ENCODE measurements at places on chromosomes 7 and 10.

GRCh38 chr7:131090886-131091692 is 236.6 kb upstream of the MKLN1 start:
- DNase-seq, result no peak

DNA sequence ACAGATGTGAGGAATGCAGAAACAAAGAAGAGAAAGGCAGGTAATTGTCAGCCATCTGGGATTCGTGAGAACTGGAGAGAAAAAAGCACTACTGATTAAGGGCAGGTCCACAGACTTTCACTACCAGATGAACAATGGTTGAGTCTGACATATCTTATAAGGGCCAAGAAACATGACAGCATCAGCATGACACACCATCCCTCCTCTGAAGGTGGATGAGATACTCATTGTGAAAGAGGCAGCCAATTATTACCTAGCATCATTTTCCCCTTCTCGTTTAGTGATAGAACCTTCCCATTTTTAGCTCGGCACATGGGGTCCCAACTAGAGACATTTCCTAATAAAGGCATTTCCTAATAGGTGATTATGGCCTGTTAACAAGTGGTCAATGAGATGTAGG is 19.2 kb upstream of the MET start:
- no peak for DNase-seq

DNA sequence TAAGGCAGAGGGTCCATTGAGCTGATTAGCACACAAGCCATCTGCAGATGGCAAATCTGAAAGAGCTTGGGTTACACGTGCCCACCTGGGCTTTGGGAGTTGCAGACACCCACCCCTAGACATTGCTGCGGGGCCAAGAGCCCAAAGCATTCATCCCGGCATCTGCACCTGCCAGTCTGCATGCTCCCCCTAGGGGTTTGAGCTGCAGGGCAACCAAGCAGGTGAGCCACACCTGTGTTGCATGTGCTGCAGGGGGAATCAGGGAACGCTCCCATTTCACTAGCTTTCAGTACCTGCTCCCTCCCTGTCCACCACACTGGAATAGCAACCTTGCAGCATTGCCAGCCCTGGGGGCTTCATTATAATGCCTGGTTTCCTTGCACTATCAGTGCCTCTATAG is 21.1 kb downstream of the C7orf33 start:
- DNase-seq, result no peak

GRCh38 chr10:71266147-71266917 is 52.7 kb upstream of the SLC29A3 start:
- peak; percentile 74 for DNase-seq

GRCh38 chr10:114343623-114344505 is 60.4 kb downstream of the AFAP1L2 start:
- DNase-seq, result no peak

GRCh38 chr7:137760111-137760510 is 86.7 kb downstream of the DGKI start:
- no peak for DNase-seq

DNA sequence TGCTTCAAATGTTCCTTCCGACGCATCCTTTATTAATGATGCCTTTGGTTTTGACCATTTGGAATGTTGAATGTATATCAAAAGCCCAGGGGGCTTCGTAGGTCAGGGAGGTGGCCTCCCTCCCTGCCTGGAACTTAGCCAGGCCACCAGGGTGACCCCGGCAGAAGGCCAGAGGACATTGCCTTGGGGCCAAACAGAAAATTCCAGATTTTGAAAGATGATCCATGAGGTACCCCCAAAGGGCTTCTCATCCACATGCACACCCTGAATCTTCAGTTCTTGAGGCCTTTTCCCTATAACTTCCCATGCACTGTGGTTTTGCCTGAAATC is 171.7 kb downstream of the ADAM12 start:
- DNase-seq, result no peak

- DNase-seq, result no peak
Observed at GRCh38 chr10:26508016-26508415, 69.9 kb downstream of the APBB1IP start.

DNA sequence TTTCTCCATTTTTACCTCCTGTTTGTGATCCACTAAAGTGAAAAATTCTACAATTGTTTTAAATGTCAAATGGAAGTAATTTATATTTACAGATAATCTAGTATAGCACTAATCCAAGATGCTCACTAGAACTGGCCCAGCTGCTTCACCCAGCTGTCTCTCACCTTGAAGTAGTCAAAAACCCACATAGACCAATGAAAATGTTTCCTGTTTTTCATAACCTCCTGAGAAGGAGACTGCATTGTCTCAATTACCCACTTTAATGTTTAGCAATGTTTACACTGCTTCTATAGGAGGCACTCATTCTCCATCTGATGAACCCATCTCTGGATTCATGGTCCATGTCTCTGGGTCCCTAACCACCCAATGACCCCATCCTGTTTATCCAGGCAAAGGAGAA is 56.1 kb upstream of the ADO start:
- DNase-seq, result no peak

- DNase-seq, result no peak
Observed at GRCh38 chr10:17838080-17838648, 29.0 kb downstream of the MRC1 start.

DNA sequence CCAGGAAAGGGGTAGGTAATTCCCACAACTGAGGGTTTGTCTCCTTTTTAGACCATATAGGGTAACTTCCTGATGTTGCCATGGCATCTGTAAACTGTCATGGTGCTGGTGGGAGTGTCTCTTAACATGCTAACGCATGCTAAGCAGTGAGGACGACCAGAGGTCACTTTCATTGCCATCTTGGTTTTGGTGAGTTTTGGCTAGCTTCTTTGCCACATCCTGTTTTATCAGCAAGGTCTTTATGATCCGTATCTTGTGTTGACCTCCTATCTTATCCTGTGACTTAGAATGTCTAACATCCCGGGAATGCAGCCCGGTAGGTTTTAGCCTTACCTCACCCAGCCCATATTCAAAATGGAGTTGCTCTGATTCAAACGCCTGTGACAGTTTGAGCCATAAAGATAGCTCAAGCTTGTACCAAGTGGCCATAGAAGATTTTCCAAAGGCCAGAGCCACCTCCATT is 176.0 kb upstream of the NAMPT start:
- no peak for DNase-seq

DNA sequence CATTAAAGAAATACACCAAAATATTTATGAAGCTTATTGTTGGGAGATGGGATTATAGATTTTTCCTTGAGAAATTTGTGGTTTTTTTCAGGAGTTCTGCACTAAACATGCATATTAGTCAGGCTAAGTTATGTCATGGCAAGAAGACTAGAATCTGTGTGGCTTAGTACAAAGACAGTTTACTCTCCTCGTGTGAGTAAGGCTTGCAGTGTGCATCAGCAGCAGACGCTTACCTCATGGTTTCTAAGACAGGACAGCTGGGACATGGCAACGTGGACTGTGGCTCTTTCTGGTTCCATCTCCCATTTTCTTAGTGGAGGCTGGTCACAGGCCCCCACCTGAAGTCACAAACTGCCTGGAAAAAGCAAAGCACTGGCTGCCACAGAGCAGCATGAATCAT is 429.6 kb upstream of the VSTM2A start:
- no peak for DNase-seq

DNA sequence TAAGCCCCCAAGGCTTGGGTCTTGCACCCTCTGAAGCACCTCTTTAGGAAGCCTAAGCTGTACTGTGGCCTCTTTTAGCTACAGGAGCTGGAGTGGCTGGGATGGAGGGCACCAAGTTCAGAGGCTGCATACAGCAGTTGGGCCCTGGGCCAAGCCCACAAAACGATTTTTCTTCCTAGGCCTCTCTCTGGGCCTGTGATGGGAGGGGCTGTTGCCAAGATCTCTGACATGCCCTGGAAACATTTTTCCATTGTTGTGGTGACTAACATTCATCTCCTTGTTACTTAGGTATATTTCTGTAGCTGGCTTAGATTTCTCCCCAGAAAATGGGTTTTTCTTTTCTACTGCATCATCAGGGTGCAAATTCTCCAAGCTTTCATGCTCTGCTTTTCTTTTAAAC is 375.7 kb upstream of the NPSR1 start:
- no peak for DNase-seq

DNA sequence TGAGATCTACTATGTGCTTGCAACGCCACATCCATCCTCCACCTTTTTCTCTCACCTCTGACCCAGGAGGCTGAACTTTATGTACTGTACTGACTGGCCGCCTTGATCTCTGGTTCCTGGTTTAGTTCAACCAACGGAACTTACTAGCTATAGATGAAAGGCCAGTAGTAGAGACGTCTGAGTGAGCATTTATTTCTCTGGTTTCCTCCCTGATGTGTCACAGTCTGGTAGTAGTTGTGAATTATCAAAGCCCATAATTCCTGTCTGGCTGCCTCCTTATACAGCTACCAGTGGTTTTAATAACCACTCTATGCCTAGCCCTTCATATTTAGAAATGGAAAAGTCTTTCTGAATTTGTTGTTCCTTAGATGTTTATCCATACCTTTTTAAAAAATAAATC is 64.7 kb downstream of the POM121L12 start:
- DNase-seq, result no peak

DNA sequence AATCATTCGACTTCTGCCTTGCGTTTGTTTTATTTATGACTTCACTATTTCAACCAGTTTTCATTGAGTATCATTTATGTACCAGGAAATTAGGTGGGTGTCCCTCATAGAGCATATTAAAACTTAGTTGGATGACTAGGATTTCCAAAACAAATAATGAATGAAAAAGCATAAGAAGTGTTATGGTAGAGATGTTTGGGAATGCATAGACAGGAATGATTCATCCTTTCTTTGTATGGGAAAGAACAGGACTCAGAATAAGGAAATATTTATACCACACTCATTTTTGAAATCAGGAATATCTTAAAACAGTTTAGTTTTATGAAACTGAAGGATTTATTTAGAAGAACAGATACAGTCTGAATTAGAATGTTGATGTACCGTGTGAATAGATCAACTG is 315.7 kb downstream of the EXOC4 start:
- DNase-seq, result no peak

DNA sequence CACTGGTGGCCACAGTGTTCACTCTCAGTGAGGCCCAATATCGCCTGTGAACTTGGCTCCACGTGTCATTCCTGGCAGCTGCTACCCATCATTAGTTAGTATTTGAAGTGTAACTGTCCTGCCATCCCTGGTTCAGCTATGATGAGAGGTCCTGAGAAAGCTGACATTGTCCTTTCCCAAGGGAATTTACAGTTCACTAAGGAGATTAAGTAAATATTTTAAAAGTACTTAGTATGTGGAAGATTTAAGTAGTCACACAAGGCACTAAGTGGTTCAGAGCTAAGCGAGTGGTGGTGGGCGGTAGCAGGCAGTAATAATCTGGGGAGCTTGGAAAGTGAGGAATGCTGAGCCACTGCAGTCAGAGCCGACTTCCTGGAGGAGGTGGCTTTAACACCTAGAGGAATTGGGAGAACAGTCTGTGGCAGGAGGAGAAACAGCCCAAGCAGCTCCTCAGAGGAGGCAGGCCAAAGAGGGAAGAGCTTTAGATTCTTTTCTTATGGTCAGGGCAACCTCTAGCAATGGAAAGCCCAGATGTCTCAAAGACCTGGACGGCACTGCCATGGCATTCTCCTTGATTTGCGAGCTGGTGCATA is 519.7 kb downstream of the LRMDA start:
- no peak for DNase-seq

GRCh38 chr7:114979803-114980507 is 58.1 kb downstream of the MDFIC start:
- no peak for DNase-seq

- DNase-seq, result no peak
Observed at GRCh38 chr7:19248681-19249080, 103.5 kb upstream of the FERD3L start.

DNA sequence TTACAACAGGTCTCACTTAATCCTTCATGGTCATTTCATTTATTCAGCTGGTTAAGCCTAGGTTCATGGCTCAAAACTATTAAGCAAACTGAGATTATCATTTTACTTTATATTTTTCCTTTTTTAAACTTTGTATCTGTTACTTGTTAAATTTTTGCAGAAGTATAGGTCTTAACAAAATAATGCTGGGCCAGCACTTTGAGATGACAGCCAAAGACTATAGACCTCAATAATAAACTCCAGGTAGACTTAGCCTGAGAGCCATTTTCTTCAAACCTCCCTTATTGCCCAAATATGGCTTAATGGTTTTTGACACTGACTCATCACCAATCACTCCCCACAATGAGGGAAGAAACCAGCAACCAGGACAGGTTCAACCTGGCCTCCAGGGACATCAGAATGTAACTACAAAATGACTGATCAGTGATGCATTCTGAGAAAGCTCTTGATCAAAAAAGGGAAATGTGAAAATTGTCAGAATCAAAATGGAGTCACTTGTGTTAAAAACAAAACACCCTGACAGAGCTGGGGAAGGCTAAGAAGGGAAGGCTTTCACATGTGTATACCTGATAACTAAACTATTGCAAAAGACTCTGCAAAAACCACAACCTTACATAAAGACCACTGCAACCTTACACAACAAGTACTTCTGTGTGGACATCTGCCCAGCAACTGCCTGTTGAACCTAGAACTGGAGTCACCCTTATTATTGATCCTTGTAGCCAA is 2.1 kb upstream of the CCDC126 start:
- DNase-seq, result no peak

- DNase-seq, result peak; percentile 57
Observed at GRCh38 chr10:34628174-34628796, 186.8 kb downstream of the PARD3 start.

GRCh38 chr10:52313933-52314821 is at the start of gene DKK1:
TSS of gene DKK1 (plus strand) at chr10:52314281. CDS start at chr10:52314435, 154 bp downstream.
- peak; percentile 10 for DNase-seq

GRCh38 chr10:58807629-58808022 is 295.0 kb downstream of the BICC1 start:
- peak; percentile 42 for DNase-seq

DNA sequence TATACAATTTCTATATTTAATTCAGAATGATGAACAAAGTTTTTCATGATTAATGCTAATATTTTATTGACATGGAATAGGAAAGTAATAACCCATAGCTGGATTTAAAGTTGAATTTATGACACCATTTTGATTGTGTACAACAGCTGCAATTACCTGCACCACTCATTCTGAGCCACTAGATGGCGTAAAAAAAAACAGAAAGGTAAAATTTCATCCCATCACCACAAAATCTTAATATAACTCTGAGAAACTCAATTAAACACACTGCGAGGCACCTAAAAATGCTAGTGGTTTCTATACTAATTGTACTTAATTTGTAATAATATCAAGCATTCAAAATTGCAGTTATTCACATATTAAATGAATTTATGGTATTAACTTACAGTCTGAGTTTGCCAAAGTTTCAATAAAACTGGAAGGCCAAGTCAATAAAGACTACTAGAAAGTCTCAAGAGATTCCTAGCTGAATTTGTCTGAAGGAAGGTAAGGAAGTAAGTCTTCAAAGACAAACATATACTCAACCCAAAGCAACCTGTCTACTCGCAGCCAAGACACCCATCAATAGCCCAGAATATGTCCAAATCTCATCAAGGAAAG is 182.5 kb downstream of the SKAP2 start:
- no peak for DNase-seq

GRCh38 chr7:56007167-56007652 is 42.8 kb downstream of the NIPSNAP2 start:
- DNase-seq, result no peak

DNA sequence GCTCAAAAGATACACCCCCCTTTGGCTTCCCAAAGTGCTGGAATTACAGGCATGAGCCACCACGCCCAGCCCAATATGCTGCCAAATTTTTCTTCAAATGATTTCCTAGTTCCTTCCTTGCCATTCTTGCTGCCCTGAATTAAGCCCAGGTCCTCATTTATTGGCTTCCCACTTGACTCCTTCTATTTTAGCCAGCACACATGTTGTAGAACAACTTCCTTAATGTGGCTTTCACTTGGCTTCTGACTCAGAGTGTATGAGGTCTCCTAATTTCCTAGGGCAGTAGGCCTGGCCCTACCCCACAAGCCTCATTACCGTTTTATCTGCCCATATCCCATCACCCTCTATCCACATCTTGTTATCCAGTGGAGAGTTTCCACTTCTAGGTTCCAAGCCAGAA is 21.8 kb upstream of the HIPK2 start:
- DNase-seq, result no peak
